Uterus (tissue), 4 donors: ENCODE measurements at places on chromosomes 6 and 20. TPM values are rescaled to one million over a fixed set of nuclear protein-coding genes. Genes with fewer than 3 reads are reported as not detected.

DNA sequence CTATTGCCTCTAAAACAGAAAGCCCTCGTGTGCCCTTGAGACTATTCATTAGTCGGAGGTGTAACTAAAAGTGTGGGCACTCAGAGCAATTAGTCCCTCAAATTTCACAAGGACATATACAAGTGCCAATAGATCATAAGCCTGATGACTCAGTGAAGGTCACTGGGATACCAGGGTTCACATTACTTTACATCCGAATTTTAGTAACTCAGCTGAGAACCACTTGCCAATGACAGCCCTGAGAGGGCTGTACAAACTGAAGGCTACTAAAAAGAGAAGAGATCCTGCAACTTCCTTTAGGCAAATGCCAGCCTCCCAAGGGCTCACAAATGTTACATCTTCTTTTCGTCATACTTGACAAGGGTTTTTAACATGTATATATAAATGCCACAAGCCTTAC is 369.6 kb downstream of the TENT5A start:
- no peak for DNase-seq

GRCh38 chr6:63985223-63985622 is 349.6 kb downstream of the PHF3 start:
- no peak for DNase-seq

DNA sequence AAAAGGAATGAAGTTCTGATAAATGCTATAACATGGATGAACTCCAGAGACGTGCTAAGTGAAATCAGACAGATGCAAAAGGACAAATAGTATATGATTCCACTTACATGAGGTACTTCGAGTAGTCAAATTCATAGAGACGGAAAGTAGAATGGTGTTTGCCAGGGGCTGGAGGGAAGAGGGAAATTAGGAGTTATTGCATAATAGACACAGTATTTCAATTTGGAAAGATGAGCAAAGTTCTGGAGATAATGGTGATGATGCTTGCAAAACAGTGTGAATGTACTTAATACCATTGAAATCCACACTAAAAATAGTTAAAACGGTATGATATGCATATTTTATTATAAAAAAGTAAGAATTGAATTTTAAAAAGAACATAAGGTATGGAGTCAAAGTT is 84.9 kb upstream of the STXBP5 start:
- DNase-seq = no peak

GRCh38 chr6:76818451-76818850 is 644.8 kb downstream of the HTR1B start:
- no peak for DNase-seq

GRCh38 chr6:104589940-104590339 is 269.8 kb downstream of the HACE1 start:
- DNase-seq = no peak

DNA sequence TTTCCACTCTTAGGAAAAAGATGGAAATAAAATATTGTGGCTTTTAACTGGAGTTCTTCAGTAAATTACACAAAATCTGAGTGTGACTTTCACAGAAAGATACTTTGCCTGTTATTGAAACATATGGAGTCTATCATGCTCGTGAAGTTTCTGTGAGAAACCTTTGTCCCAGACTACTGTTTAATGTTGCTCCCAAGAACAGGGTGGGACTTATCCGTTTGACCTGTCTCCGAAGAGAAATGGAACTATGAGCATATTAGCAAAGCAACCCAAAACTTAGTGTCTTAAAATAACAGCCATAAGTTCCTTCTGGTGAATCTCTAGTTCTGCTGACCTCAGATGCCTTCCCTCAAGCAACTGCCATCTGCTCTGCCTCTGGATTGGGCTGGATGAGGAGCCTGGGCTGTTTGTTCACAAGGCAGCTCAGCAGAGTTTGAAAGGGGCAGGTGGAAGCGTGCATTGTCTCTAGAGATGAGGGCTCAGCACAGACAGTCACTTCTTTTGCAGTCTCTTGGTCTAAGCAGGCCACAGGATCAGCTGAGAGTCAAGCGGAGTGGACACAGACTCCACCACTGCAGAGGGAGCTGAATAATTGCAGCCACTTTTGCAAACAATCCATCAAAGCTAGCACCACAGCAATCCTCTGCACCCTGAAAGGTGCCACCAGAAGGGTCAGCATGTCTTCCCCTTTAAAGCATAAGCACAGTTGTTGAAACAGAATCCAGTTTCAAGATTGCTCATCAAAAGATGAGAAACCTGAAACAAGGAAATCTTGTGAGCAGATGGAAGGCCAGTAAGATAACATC is 52.8 kb downstream of the MYB start:
- DNase-seq = no peak

GRCh38 chr20:37380864-37381579 is 35.1 kb downstream of the SRC start:
- DNase-seq = no peak

The MOG gene
- not detected for total RNA-seq
